Posterior cingulate gyrus (tissue), 11 donors: ENCODE measurements at places on chromosomes 3 and 15.

DNA sequence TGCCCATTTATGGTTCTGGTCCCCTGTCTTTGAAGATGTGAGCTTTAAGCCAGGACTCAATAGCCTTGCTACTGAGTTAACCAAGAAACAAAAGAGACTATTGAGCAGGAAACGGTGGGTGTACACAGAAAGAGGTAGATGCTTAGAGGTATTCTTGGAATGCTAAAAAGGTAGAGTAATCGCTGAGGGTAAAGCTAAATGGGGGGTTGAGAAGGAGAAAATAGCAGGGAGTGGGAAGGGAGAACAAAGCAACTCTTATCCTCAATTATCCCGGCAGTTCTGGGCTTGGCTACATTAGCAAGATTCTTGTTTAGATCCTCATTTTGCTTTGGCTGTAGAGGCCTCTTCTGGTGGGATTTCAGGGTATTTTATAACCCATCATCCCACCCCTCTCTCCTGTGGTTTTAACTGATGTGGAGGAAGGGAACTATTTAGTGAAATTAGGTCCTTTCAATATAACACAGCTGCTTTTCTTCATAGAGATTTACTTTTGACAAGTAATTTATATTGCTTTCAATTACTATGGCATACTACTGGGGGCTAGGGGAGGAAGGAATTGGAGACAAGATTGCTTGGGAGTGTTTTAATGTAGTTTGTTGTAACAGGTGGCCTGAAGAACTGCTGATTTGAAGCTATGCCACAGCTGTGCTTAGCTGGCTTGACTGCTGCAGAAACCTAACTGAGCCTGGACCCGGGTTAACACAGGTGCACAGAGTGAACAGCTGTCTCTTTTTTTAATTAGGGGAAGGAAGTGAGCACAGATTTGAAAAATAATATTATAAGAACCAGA lies 234.3 kb upstream of the CCDC54 start:
- no peak for DNase-seq

DNA sequence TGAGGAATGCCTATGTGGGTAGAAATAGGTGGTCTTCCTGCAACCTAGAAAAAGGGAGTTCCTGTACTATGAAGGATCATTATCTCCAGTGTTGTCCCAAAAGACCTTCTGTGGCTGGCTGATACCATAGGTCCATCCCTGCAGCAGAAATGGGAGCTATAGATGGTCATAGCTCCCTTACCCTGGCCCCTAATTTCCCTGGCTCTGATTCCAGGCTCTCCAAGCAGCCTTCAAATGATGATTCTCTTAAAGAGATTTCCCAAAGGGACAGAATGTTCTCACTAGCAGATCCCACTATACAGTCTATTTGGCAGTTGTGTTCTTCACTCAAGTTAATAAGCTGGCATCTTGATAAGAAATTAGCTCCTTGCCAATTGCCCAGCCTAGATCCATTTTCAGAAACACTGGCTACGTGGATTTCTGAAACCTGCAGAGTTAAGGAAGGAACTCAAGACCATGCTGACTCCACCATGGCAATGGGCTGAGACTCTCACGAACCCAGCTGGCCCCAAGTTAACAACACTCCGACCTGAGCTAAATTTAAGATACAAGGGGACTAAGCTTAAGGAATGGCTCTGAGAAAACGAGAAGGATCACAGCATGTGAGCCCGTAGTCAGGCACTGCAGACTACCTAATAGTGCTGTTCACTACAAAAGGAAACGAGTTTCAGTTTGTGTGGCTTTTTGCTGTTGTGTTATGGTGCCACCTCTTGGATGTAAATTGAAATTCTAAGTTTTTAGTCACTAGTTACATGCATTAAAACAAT lies 11.4 kb downstream of the C15orf40 start:
- no peak for DNase-seq

GRCh38 chr3:59660852-59661625 lies 611.2 kb upstream of the CFAP20DC start:
- DNase-seq = no peak

- no peak for DNase-seq
Observed at GRCh38 chr15:88674661-88675060, 35.8 kb downstream of the ISG20 start.

- no peak for DNase-seq
Observed at GRCh38 chr3:85313380-85313779, 354.6 kb downstream of the CADM2 start.

- DNase-seq = no peak
Observed at GRCh38 chr3:173743516-173743915, 346.0 kb downstream of the NLGN1 start.

- DNase-seq = no peak
Observed at GRCh38 chr15:68470049-68470742, 38.2 kb upstream of the ITGA11 start.

DNA sequence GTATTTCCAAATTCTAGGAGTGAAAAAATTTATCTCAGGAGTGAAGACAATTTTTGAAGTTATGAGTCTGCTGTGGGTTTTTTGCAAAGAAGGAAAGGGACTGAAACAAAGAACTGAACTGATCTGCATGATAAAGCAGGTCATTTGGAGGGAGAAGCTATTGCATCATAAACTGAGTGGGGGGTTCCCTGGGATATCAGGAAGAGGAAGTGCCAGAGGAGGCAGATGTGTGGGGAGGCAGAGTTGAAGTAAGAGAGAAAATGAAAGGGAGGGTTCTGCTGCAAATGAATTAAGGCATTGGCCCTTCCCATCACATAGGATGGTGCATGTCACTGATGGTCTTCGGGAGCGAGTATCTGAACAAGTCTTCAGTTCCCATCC lies 379.2 kb downstream of the VPS13C start:
- DNase-seq = no peak

DNA sequence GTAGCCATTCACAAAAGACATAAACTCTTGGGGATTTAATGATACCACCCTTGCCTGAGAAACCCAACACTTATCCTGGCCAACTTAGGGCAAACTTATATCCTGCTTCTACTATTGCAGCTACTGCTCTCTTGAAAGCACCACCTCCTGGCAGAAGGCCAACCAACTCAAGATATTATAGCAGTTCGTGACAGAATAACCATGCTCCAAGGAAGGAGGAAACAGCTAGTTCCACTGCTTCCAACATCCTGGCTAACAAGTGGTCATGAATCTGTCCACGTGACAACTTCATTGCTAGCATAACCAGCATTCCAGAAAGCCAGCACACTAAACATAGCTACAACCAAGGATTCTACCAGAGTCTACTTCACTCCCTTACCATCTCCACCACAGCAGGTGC lies 1037.5 kb downstream of the TBL1XR1 start:
- no peak for DNase-seq

GRCh38 chr15:98537516-98538060 lies 110.8 kb upstream of the IGF1R start:
- DNase-seq = no peak

DNA sequence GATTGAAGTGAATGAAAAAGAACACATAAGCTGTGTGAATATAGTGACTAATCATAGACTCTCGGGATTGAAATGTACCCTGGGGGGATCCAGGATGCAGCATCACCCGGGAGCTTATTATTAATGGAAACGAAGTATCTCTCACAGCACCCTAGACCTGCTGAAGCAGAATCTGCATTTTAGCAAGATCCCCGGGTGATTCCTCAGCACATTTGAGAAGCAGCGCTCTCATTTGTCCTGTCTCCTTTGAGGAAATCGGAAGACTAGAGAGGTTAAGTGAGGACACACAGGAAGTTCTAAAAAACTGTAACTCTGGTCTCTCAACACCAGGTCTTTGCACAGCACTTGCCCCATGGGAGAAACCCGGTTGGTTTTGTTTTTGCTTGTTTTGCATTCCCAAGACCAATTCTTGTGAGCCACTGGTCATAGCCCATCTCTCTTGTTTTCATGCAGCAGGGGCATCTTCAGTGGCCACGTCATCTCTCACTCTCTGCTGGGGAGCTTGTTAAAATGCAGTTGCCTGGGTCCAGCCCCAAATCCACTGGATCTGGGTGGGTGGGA lies 30.2 kb downstream of the ZNF710 start:
- DNase-seq = no peak

GRCh38 chr3:192563417-192563816 lies 163.9 kb downstream of the FGF12 start:
- DNase-seq = no peak

DNA sequence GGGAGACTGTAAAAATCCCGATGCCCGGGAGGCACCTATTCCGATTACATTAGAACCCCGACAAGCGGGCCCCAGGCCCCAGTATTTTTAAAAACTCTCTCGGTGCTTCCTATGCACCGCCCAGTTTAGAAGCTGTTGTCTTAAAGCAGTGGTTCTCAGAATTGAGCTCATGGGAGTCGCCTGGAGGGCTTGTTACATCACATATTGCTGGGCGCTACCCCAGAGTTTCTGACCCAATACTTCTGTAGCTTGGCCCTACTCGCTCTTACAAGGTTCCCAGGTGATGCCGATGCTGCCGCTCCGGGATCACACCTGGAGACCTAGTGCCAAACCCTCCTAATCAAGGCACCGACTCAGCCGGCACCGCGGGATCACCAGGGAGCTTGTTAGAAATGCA lies 35.2 kb downstream of the CPN2 start:
- no peak for DNase-seq

GRCh38 chr3:11989383-11990038 lies 14.7 kb upstream of the SYN2 start:
- DNase-seq = no peak

- no peak for DNase-seq
Observed at GRCh38 chr15:78223396-78224022, 10.9 kb downstream of the ACSBG1 start.

DNA sequence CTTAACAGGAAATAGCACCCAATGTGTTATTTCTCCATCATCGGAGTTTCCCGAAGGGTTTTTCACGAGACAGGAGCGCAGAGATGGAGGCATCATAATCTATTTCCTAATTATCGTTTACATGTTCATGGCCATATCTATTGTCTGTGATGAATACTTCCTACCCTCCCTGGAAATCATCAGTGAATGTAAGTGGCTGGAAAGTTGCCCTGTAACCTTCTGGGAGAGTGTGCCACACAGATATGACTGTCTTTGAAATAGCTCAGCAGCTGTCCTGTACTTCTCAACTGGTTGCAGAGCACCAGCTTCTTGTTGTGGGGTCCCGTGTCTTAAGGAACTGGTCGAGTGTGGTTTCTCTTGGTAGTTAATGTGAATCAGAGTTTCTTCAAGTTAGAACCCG lies 1.1 kb downstream of the SLC24A5 start:
- no peak for DNase-seq

- DNase-seq = no peak
Observed at GRCh38 chr3:17639257-17639656, 103.2 kb downstream of the TBC1D5 start.

GRCh38 chr3:47525617-47526016 lies 12.1 kb upstream of the ELP6 start:
- no peak for DNase-seq

DNA sequence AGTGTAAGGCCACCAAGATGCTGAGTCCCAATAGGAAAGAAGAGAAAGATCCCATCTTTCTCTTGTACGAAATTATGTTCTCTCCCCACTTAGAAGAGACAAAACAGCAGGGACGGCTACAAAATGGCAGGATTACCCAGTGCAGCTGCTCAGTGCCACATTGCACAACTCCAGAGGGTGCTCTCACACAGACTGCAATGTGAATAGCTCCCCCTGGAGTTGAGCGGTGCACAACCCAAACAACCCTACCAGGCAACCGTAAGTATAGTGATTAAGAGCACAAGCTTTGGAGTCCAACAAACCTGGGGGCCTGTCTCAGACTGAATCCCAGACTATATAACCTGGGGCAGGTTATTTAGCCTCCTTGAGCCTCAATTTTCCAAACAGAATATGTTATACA lies 3.1 kb upstream of the BHLHE40 start:
- no peak for DNase-seq

DNA sequence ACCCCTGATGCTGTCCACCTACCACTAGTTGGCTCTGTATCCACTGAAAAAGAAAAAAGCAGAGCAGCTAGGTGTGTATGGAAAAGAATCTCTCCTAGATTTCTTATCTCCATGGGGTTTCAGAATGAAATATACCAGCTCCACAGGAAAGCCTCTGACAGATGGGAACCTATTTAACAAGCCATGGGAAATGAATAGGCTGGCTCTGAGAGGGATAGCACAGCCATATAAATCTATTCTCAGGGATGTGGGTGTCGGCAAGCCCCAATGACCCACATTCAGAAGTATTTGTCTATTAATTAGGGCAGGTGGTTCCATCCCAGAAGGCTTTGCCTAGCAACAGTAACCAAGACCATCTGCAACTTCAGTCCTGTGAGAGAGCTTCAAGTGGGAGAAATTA lies 694.1 kb downstream of the AGBL1 start:
- no peak for DNase-seq

- DNase-seq = no peak
Observed at GRCh38 chr3:189486556-189486955, 144.6 kb upstream of the TP63 start.

GRCh38 chr3:110362751-110363150 lies 708.9 kb upstream of the NECTIN3 start:
- no peak for DNase-seq

GRCh38 chr3:45607790-45608189 lies 13.2 kb downstream of the LIMD1 start:
- DNase-seq = no peak

DNA sequence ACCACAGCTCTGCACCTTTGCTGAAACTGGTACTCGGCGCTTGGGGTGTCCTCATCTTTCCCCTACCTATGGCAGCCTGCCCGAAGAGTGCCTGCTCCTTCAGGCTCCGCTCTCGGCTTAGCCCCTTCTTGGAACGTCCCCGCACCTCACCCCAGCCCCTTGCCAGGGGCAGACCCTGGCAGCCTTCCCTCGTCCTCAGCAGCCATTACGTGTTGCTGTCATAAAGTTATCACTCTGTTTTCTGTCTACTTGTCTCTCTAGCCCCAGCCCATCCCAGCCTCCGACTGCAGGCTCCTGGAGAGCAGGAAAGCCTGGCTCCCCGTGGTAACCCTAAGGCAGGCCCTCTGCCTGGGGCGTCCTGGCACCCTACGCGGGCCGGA lies 5.1 kb upstream of the BAHD1 start:
- DNase-seq = no peak

DNA sequence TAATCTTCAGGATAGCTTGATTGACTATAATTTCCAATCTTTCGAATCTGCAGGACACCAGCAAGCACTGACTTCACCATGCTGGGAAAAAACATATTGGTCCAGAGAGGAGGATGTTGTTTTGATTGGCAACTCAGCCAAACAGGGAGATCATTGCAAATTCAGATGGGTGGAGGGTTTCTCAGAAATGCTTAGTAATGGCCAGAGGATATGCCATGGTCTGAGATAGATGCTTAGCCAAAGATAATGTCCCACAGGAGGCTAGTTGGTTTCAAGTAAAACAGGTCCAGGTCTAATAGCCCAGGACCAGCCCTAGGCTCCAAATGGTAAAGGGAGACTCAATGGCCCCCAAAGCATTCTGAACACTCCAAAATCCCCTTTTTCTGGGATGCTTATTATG lies 46.7 kb upstream of the CCDC80 start:
- DNase-seq = no peak

- DNase-seq = no peak
Observed at GRCh38 chr3:79436387-79436786, 331.4 kb downstream of the ROBO1 start.

GRCh38 chr3:120348065-120348990 lies 826 bp downstream of the LRRC58 start:
- DNase-seq = peak; percentile 13

GRCh38 chr3:147410526-147411237 lies 1.5 kb downstream of the ZIC1 start:
- DNase-seq = no peak
